ENCODE measurements at places on chromosomes 4 and X. TPM values are rescaled to one million over a fixed set of nuclear protein-coding genes. Genes with fewer than 3 reads are reported as not detected.

DNA sequence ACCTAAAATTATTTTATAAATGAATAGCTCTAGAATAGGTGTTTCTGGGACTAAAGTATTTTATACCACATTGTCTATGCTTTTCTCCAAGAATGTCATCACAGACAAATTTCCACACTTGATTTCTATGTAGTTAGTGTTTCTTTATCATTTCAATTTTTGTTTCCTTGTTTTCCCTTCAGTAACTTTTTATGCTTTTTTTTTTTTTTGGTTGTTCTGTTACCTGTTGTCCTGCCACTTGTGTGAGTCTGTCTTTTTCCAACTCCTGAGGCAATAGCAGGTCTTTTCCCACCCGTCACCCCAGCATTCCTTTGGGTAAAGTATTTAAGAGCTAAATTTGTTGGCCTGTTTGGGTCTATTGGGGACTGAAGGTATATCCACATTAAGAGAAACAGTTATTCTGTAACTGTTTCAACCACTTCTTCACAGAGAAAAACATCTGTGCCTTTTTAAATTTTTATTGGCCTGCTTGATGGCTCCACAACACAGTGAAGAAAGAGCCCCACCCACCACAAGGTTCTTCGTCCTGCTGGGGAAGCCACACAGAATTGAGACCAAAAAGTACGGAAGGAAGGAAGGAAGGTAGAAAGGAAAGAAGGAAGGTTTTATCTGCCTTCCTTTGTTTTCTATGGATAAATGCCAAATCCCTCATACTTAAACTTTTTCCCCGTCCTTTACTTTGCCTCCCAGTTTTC is 17.7 kb upstream of the GPC3 start:
- H3K4me3 ChIP-seq: no peak overlapping the region
- peaks cover under 1% of the 10 kb centered on the region for H3K27me3 ChIP-seq
- DNase-seq: no peak
- no peaks in the 10 kb centered on the region for H3K4me1 ChIP-seq
- no peak overlapping the region for H3K27ac ChIP-seq

Gene TSPAN7
- not detected for total RNA-seq

Gene NR0B1
- not detected for total RNA-seq

DNA sequence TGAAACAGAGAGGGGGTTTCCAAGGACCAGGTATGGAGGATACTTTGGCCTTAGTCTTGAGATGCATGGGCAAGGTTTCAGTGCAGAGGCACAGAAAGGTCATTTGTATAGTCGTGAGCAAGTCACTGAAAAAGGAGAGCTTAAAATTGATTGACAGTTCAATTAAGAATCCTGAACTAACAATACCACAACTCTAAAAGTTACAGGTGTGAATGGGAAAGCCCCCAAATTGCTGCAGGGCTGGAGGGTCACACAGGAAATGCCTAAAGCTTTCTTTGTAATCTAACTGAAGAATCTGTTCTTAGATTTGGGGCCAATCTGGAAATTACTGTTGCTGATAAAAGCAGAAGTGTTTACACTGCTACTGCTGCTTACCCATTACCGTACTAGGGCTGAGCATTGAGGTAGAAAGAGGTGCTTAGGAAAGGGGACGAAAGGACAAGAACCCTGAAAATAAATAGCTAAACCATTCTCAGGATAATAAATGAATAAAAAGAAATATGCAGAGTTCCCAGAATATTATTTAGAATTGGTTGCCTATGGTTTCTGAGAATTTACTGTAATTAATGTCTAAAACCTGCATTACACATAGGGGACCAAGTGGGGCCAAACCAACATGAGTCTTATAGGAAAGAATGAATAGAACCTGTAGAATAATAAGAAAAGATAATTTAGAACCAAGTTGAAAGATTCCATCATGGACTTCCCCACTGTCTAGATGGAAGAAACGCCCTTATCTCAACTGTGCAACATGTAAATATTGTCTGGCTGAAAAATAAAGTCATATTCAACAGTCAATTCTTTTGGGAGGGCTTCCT is 91.9 kb upstream of the PPP1R2C start:
- no peak overlapping the region for H3K27ac ChIP-seq
- no peak for DNase-seq
- no peak overlapping the region for H3K4me3 ChIP-seq
- H3K36me3 ChIP-seq: peaks cover 5% of the 10 kb centered on the region

DNA sequence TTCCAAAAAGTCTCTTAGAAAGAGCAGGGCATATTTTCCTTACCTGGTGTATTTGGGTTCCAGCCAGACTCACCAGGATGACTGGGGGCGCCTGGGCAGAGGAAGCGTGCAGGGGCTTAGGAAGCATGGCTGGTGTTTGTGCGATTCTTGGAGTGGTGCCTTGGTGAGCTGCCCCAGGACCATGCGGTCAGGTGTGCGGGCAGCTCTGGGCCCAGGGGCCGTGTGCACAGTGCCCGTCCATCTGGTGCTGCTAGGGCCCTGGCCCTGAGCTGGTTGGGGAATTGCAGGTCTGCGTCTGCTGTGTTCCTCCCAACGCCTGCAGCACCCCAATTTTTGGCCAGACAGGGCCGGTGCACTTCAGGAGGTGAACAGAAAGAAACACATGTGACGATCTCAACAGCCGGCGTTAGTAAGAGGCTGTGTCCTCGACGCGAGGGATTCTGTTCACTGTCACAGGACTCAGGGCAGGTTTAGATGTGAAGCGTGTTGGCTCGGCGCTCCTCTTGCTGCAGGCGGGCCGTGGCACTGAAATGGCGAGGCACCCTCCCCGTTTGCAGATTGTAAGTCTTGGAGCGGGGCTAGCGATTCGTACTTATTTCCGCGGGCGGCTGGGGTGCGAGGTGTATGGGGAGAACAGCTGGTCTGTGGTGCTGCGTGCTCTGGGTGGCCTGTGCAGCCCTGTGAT is 15.2 kb downstream of the RGS12 start:
- no peaks in the 10 kb centered on the region for H3K36me3 ChIP-seq
- no peak for DNase-seq
- H3K4me3 ChIP-seq: no peak overlapping the region
- no peak overlapping the region for H3K27ac ChIP-seq
- H3K4me1 ChIP-seq: peaks cover 33% of the 10 kb centered on the region

DNA sequence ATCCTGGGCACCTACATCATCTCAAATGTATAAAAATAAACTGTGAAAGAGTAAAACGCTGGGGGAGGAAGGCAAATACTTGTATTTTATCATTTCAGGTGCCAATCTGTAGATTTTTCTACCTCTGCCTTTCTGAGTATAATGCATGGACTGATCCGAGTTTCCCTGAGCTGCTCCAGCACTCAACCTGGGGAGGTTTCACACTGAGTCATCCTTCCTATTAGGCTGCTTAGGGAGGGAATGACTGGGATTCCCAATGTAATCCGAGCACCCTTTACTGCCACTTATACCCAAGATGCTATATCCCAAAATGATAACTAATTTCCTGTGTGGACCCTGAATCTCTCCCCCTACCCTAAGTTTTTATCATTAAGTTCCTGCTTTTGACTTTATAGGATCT is 126.6 kb downstream of the HNRNPD start:
- no peaks in the 10 kb centered on the region for H3K4me1 ChIP-seq
- no peak overlapping the region for H3K4me3 ChIP-seq
- no peaks in the 10 kb centered on the region for H3K36me3 ChIP-seq
- H3K27me3 ChIP-seq: peaks cover 4% of the 10 kb centered on the region
- DNase-seq: no peak

DNA sequence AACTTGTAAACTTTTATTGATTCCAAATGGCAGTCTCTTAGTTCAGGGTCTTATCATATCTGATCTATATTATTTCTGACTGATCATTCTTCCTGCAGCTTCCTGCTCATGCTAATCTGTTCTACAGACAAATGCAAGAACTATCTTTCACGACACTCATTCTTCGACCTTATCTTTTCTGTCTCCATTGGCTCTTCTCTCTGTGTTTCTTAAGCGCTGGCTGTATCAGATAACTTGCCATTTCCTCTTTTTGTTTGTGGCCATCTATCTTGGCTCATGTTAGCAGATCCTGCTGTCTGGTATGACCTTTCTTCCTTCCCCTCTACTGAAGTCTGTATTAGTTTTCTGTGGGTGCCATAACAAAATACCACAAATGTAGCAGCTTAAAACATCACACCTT is 230.5 kb upstream of the PUDP start:
- no peaks in the 10 kb centered on the region for H3K4me1 ChIP-seq
- H3K4me3 ChIP-seq: no peak overlapping the region
- no peak for DNase-seq
- H3K27ac ChIP-seq: no peak overlapping the region
- no peaks in the 10 kb centered on the region for H3K27me3 ChIP-seq

GRCh38 chr4:179695175-179695574 is 2252.9 kb upstream of the AGA start:
- DNase-seq: no peak
- H3K36me3 ChIP-seq: no peaks in the 10 kb centered on the region
- H3K4me1 ChIP-seq: no peaks in the 10 kb centered on the region
- no peaks in the 10 kb centered on the region for H3K27me3 ChIP-seq

GRCh38 chrX:53435997-53436396 is 1.8 kb upstream of the HSD17B10 start:
- H3K4me3 ChIP-seq: no peak overlapping the region
- peaks cover 7% of the 10 kb centered on the region for H3K36me3 ChIP-seq
- DNase-seq: peak; percentile 73
- H3K27ac ChIP-seq: no peak overlapping the region
- H3K4me1 ChIP-seq: peaks cover 48% of the 10 kb centered on the region

Gene CXorf66
- not detected for total RNA-seq

DNA sequence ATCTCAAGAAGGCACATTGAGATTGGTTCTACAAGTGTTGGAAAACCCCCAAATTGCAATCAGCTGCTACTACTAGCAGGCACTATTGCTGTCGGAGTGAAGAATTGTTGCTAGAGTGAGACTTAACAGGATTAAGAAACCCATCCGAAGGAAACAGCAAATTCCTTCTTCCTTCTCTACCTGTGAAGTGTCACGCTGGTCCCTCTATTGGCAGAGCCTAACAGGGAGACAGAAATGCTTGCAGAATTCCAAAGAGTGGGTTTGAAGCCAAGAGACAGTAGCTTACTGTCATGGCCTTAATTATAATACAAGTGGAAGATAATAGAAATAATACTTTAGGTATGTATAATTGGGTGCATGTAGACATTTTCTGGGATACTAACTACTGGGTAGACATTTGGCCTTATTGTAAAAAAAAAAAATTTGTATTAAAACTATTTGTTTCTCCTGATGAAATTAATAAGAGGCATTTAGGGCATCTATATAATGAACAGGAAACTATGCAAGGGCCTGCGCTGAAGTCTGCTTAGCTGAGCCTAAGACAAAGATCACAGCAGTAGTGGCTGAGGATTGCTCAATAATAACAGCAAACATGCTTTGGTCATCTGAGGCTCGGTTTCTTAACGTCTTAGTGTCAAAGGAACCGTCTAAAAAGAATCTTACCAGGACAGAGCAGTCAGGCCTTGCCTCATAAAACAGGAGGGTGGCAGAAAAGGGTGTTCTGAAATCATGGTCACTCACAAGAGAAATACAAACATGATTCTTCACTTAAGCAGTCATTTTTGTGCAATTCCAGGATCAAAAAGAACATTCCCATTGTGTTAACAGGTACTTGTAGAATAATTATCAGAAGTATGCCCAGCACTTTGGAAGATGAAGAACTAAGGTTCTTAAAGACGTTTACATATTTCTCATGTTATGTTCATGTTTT is 40.8 kb downstream of the FAM241A start:
- no peak overlapping the region for H3K4me3 ChIP-seq
- peaks cover 24% of the 10 kb centered on the region for H3K4me1 ChIP-seq
- no peaks in the 10 kb centered on the region for H3K27me3 ChIP-seq
- H3K27ac ChIP-seq: no peak overlapping the region
- DNase-seq: no peak
- H3K36me3 ChIP-seq: peaks cover 7% of the 10 kb centered on the region

DNA sequence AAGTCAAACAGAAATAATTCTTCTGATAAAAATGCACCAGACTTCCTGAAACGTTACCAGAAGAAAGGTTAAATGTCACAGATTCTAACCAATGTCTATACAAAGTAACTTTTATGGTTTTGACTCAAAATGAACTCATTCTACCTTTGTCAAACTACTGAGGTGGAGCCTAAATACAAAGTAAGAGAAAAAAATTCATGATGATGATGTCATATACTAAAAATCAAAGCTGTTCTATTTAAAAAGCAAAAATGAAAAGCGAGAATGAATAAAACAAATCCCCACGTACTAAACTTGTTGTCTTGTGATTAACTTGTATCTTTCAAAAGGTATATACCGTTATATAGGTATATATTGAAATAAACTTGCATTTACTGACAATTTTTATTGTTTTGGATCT is 21.7 kb downstream of the GNPDA2 start:
- peaks cover 37% of the 10 kb centered on the region for H3K36me3 ChIP-seq
- no peak for DNase-seq
- H3K4me1 ChIP-seq: no peaks in the 10 kb centered on the region
- no peaks in the 10 kb centered on the region for H3K27me3 ChIP-seq
- no peak overlapping the region for H3K4me3 ChIP-seq
